GM12892 (cell line): ENCODE measurements at places on chromosomes 12 and 14.

- DNase-seq = no peak
These were observed 5.7 kb downstream of the PHLDA1 start for GRCh38 chr12:76025601-76026575.

GRCh38 chr12:29133181-29133580 lies 15.9 kb upstream of the FAR2 start:
- DNase-seq = no peak

- DNase-seq = no peak
These were observed 249.6 kb upstream of the SOX5 start for GRCh38 chr12:24198936-24199671.

GRCh38 chr14:77574446-77575115 lies 41.9 kb downstream of the SPTLC2 start:
- no peak for DNase-seq

GRCh38 chr14:87615822-87616679 lies 376.9 kb downstream of the GALC start:
- peak; percentile 15 for DNase-seq
